ENCODE measurements at places on chromosomes 5 and 9.

DNA sequence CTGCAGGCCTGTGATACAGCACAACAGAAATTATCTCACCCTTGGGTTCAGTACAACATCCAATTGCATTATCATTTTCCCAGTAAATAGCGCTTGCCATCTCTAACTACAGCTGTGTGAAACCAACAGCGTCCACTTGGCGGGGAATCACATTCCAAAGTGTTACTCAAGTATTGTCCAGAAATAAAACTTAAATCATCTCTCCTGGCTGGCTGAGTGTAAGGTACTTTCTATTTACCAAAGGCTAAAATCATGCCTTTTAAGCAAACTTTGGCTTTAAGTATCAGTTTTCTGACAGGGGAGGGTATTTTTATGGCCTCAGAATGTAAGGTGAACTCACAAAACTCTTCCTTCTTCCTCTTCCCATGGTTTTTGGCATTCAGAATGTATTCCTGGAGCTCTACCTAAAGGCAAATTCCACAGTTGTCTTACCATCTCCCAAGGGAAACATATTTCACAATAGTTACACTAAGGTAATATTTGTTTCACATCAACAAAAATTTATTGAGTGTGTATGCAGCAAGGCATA is 205.6 kb upstream of the MPDZ start:
- DNase-seq = no peak

DNA sequence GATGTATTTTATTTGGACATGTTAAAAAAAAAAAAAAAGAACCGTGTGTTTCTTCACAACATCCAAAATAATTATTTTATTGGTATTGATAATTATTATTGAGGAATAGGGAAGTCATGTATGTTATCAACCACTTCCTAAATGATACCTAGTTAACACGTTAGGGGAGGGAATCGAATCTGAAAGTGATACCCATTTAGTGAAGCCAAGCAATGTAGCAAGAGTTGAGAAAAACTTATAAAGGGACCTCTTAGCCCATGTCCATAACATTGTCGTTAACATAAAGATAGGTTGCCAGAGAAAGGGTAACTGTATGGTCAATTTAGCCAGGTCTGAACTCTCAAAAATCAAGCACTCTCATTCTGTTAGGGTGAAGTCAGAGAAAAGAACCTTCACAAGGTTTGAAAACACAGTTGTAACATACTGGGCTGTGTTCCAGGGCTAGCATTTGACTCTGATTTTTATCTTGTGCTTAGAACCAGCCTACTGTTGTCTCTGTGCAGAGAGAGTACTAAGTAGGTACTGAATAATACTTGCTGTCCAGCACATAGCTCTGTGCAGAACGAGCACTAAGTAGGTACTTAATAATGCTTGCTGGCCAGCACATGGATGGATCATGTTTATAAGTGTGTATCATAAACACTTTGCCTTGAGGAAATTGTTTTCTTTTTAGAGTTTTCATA is 60.4 kb downstream of the GHR start:
- DNase-seq = no peak

DNA sequence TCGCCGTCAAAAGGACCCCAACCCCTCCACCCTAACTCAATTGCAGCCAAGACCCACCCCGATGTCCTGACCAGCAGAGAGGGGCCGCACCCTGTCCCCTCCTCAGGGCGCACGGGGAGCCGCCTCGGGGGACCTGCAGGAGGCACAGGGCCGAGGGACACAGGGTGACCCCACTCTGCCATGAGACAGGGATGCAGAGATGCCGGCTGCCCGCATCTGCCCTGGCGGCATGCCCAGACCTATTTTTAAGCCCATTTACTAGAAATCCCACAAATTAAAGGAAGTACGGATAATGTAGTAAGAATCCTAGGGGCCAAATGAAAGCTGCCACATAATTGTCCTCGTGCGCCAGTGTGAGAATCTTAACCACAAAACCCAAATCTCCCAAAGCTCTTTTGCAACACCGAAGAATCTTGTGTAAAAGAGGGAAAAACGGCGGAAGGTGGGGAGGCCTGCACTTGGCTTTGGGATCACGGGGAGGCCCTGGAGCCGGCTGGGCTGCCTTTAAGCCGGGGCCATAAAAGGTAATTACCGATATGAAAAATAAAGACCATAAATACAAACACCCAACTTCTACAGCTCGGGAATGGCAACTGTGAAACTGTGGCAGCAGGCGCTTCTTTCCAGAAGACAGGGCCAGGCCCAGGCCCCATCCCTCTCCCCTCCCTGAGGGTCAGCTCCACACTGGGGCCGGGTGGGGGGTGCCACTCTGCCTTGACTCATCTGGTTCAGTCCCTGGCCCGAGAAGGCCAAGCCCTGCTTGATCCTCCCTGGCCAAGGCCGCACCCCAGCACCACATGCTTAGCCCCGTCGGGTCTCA is 35.0 kb downstream of the NACC2 start:
- no peak for DNase-seq

GRCh38 chr5:65900746-65901145 is 25.6 kb upstream of the ERBIN start:
- no peak for DNase-seq

GRCh38 chr9:113299800-113300292 is 3.3 kb downstream of the RNF183 start:
- DNase-seq = no peak

- DNase-seq = no peak
Measured at GRCh38 chr5:105874316-105874715, 1796.4 kb downstream of the EFNA5 start.

DNA sequence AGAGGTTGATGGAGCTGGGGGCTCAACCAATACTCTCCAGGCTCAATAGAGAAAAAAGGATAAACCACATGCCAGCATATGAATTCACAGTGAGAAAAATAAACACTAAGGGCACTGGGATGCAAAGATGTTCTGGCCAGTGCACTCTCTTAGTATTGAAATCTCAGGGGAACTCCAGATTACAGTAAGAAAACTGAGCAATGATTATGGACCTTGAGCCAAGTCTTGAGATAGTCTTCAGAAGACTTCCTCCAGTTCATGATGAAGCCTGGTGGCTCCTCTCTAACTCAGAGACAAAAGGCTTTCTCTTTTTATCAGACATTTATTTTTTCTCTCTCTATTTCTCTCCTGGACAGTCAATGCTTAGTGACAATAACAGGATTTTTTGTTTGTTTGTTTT is 139.8 kb upstream of the SPEF2 start:
- no peak for DNase-seq

DNA sequence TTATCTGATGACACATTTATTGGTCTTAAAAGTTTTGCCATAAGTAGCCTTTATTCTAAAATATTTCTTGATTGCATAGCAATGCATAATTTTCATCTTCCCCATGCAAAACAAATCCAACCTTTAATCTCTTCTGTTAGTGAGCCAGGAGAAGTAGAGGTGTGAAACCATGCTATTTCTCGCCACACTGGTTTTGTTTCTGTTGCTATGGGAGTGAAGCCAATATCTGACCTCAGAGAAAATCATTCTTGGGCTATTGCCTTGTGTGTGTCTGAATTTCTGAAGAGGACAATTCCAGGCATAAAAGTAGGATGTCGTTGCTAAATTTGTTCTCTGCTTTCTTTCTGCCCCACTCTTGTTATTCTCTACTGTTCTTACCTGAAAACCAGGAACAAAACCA is 183.6 kb downstream of the PTTG1 start:
- no peak for DNase-seq

- DNase-seq = no peak
Measured at GRCh38 chr5:176373100-176373818, 8.0 kb downstream of the ARL10 start.

DNA sequence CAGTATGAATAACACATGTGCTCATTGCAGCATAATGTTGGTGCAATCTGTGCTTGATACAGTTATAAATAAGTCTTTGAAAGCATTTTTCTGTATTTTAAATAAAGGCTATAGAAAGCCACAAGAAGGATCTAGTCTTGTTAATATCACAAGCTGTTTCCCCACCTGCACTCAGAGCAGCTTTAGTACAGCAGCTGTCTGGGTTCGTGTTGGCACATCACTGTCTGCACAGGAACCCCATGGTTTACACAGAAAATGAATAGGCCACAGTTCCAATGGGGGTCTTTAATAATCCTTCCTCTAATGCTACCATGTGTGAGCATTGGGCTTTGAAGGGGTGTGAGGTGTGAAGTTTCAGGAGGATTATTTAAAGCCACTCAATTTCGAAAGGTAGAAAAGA is 2269.7 kb downstream of the MAT2B start:
- no peak for DNase-seq

DNA sequence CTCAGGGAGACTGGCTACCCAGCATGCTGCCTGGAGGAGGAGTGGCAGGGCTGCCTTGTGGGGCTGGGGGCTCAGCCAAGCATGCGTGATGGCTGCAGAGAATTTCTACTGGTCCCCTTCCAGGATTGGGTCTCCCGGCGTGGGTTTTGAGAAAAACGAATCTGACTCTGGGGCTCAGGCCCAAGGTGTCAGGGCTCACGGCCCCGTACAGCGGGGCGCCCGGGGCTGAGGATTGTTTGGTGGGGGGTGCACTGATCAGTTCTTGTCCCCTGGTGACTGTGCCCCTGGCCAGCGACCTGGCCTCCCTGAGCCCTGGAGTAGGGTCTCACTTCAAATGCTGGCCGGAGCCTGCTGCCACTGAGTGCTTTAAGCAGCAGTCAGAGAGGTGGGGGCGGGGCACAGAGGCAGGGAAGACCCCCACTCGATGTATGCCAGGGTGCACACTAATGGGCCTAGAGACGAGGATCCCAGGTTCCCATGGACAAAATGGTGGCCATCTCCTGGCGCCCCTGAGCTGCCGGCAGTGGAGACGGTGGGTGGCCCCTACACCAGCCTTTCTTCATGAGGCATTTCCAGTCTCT is 45.5 kb upstream of the RNU6ATAC start:
- DNase-seq = no peak

DNA sequence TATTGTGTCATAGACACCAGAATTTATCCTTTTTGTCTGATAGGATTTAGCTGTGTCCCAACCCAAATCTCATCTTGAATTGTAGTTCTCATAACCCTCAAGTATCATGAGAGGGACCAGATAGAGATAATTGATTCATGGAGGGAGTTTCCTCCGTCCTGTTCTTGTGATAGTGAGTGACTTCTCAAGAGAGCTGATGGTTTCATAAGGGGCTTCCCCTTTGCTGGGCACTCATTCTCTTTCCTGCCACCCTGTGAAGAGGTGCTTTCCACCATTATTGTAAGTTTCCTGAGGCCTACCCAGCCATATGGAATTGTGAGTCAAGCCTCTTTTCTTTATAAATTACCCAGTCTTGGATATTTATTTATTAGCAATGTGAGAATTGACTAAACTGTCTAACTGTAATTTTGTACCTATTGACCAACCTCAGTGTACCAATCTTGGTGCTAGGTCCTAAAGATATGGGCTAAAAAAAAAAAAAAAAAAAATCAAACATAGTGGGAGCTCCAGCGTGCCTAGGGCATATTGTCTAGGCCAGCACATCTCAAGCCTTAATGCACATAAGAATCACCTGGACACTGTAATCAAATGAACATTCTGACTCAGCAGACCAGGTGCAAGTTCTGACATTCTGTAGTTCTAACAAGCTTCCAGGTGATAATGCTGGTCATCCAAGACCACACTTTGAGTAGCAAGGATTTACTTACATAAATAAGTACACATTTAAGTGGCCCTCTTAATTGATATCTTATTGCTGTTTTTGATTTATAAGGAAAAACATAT is 30.5 kb downstream of the ST8SIA4 start:
- no peak for DNase-seq
